ENCODE measurements at places on chromosomes 3 and 15.

- DNase-seq = no peak
These were observed 313.1 kb downstream of the WDR72 start for GRCh38 chr15:53446376-53446775.

DNA sequence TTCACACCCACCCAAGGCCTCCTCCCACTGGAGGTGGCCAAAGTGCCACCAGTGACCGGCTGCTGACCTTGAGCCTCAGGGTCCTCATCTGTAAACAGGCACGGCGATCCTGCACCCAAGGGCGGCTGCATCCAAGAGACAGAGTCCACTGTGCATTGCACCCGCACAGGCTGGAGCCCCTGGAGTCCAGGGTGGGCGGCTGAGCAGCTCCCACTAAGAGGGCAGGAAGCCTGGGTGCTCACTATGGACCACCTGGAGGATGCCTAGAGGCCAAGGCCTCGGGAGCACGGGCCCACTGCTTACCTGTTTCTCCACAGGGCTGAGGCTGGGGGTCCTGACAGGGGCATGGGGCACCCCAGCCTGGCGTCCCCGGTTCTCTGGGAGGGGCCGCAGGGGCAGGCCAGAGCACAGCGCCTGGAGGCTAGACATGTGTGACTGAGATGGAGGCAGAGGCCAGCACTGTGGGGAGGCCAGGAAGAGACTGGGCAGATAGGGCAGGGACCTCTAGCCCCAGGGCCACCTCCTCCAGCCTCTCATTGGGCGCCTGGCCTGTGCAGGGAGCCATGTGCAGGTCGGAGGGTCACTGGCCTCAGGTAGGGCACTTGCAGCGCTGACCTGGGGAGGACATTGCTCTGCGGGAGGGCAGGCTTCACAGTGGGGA lies at the start of gene UROC1:
Gene UROC1, minus strand, starts transcription at position 483 of the 661 bp plus-strand sequence. Its CDS starts 54 bp downstream, at position 429.
- no peak for DNase-seq

DNA sequence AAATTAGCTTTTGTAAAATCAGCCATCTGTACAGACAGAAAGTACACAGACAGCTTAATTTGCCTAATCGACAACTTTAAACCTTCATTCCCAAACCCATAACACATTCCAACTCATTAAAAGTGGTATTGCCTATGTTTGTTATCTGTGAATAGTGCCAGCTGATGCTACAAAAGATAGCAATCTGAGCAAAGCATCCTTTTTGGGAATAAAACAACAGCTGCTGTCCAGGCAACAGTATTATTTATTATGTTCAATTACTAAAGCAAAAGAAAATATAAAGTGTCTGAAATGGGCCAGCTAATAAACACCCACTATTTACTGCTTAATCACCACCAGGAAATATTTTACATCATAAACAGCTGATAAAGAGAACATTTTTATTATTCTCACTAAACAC lies 134.8 kb upstream of the ABI3BP start:
- no peak for DNase-seq

DNA sequence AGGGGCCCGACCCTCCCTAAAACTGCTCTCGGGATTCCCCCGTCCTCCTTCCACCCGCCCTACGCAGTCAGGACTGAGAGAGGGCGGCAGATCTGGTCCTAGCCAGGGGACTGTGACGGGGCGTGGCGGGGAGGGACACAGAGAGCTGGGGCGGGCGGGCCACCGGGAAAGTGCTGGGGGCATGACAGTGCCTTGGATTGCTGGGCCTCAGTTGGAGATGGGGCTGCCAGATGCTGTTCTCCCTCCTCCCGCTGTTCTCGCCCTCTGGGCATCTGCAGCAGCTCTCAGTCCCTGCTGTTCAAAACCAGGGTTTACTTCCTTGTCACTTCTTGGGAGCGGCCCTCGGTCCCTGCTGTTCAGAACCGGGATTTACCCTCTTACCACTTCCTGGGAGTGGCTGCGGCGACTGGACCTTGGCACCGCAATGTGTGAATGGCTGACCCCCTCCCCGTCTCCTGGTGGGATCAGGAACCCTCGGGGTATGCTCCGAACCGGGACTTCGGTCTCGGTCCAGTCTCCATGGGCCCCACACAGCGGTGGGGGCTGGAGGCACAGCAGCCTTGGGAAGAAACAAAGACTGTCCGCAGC lies 1.8 kb upstream of the RPP25 start:
- no peak for DNase-seq

- no peak for DNase-seq
These were observed 836.2 kb downstream of the AGBL1 start for GRCh38 chr15:86915811-86916331.

- no peak for DNase-seq
These were observed 51.9 kb downstream of the USP8 start for GRCh38 chr15:50476143-50476542.

GRCh38 chr3:195447201-195447600 lies 4.4 kb upstream of the ACAP2 start:
- no peak for DNase-seq

DNA sequence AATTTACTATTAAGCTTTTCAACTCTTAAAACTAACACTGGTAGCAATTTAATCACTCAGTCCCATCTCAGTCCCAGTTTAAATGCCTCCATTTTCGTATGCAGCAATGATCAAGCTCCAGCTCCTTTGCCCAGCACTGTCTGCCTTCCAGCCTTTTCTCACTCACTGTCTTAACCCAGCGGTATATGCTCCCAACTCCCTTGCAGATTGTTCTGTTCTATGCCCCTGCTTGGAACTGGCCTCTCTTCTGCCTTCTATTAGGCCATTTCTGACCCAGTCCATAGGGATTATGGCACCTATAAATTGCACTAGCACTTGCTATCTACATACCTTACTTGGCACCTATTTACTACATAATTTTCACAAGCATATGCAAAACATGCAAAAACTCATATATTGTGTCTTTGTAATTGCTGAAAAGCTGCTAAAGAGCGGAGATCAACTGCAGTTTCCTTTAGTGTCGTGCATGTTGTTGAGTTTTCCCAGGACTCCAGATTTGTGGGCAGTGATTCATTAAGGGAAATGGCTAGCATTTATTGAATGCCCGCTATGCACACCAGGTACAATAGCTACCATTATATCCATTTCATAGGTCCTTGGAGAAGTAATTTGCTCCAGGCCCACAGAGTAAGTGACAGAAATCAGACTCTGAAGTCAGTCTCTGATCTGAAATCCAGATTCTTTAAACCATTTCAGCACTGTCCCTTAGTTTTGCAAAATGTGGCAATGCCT lies 24.4 kb downstream of the CRBN start:
- no peak for DNase-seq

- DNase-seq = no peak
These were observed 156.3 kb upstream of the UBE2E1 start for GRCh38 chr3:23649448-23649847.

DNA sequence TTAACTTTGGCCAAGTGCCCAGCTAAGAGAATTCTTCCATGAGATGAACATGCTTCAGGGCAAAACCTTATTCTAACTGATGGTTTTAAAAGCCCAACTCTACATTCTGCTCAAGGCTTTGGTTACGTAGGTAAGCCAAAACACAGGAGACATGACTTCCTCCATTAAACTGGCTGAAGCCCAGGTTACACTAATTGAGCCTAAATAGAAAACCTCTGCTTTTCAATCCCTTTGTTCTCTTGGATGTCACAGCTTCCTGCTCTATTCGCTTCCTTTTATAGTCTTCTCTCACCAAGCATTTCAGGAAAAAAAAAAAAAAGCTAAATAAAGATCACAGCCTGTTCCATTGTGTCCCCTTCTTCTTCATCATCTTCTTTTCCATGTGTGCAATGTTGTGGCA lies 420.4 kb downstream of the TIGIT start:
- no peak for DNase-seq

GRCh38 chr3:61155701-61156292 lies 95.5 kb downstream of the FHIT start:
- no peak for DNase-seq

DNA sequence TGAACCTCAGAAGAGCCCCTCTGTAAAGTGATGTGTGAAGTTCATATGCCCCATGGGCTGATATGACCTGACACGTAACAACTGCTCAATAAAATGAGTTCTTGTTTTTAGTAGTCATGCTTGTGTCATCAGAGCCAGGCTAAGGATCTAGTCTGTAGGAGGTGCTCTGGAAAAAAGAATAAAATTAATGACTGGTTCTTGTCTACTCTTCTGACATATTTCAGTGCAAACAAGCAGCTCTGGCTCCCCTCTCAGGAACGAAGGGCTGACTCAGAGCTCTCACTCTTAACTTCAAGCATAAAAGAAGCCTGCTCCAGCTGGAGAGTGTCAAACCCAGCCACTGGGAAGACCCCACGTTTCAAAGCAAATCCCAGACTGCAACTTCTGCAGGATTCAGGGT lies 77.0 kb downstream of the LRIG1 start:
- no peak for DNase-seq

GRCh38 chr3:157452097-157452496 lies 15.4 kb downstream of the PTX3 start:
- no peak for DNase-seq

GRCh38 chr3:44509393-44509921 lies 32.0 kb upstream of the ZNF445 start:
- no peak for DNase-seq

DNA sequence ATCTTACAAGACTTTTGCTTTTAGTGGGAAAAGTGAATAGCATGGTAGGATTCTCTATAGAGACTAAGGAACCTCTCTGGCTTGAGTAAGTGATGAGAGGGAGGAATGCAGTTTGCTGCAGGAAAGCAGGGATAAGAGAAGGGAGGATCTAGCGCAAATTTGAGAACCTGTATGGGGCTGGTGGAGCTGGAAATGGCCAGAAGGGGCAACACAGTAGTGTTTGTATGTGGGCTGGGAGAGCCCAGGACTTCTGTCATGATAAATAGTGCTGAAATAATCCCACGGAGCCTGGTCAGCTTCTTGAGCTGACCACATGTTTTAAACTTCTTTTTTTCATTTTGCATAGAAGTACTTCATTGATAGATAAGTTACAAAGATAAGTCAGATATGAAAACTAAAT lies 11.2 kb upstream of the SHC4 start:
- no peak for DNase-seq

Data from stimulated activated CD8-positive, alpha-beta memory T cell treated with anti-CD3 and anti-CD28 coated beads, Interleukin-2, amount 100 ng/mL, for 48 hours (primary cell).